Thoracic aorta (tissue), 2 donors: ENCODE measurements at places on chromosomes 1 and 21. TPM values are rescaled to one million over a fixed set of nuclear protein-coding genes. Genes with fewer than 3 reads are reported as not detected.

GRCh38 chr1:14062669-14063068, 362.7 kb downstream of the PRDM2 start:
- no peaks in the 10 kb centered on the region for H3K4me1 ChIP-seq
- no peaks in the 10 kb centered on the region for H3K36me3 ChIP-seq
- no peaks in the 10 kb centered on the region for H3K27me3 ChIP-seq
- no peak overlapping the region for H3K27ac ChIP-seq
- H3K4me3 ChIP-seq: no peak overlapping the region
- no peak for DNase-seq

DNA sequence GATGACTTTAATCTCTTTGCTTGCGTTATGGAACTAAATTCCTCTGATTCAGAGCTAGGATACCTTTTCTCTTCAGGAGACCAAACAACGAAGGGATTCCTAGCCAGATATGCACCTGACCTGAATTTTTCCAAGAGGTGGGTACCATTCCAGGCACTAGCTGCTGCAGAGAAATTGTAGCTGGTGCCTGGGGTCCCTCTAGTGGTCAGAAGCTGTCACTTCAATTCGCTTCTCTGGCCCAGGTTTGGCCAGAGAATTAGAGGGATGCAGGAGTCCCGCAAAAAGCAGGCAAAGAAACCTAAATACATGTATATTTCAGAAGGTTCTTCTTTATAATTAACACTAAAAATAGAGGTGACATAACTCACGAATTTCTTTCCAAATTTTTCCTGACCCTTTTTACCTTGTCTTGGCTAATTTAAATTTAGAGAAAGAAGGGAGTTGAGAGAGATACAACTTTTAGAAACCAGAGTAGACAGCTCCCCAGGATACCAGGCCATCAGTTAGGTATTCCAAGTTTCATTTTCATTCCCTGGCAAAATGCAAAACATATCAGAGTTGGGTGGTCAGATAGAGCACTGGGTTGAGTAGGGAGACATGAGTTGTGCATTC, 9.6 kb downstream of the ACKR1 start:
- H3K36me3 ChIP-seq: no peaks in the 10 kb centered on the region
- no peak overlapping the region for H3K27ac ChIP-seq
- H3K27me3 ChIP-seq: no peaks in the 10 kb centered on the region
- H3K4me3 ChIP-seq: no peak overlapping the region
- no peaks in the 10 kb centered on the region for H3K4me1 ChIP-seq
- DNase-seq: no peak

DNA sequence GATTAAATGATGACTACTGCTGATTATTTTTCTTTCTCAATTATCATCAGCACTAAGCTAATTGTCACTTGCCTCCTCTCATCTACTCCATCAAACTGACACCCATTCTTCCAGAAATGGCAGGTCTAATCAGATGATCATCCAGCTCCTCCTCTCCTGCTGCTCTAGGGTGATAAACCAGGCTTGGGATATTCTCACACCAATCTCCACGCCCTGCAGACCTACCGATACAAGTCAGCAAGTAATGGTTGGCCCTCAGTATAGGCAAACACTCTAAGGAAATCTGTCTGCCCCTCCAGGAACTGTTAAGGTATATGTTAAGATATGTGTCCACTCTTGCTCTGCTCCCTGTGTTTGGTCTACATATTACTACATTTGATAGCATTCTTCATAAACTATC, 36.3 kb upstream of the C1orf21 start:
- no peak for DNase-seq
- no peaks in the 10 kb centered on the region for H3K36me3 ChIP-seq
- no peaks in the 10 kb centered on the region for H3K27me3 ChIP-seq
- H3K27ac ChIP-seq: no peak overlapping the region
- H3K4me1 ChIP-seq: no peaks in the 10 kb centered on the region

GRCh38 chr1:169595764-169596711, 9.8 kb upstream of the F5 start:
- no peak for DNase-seq
- H3K27me3 ChIP-seq: no peaks in the 10 kb centered on the region
- H3K36me3 ChIP-seq: no peaks in the 10 kb centered on the region
- no peak overlapping the region for H3K27ac ChIP-seq
- H3K4me3 ChIP-seq: no peak overlapping the region

Gene GJA5
- total RNA-seq: 51.7 TPM

Gene PCP4
- not detected for total RNA-seq

DNA sequence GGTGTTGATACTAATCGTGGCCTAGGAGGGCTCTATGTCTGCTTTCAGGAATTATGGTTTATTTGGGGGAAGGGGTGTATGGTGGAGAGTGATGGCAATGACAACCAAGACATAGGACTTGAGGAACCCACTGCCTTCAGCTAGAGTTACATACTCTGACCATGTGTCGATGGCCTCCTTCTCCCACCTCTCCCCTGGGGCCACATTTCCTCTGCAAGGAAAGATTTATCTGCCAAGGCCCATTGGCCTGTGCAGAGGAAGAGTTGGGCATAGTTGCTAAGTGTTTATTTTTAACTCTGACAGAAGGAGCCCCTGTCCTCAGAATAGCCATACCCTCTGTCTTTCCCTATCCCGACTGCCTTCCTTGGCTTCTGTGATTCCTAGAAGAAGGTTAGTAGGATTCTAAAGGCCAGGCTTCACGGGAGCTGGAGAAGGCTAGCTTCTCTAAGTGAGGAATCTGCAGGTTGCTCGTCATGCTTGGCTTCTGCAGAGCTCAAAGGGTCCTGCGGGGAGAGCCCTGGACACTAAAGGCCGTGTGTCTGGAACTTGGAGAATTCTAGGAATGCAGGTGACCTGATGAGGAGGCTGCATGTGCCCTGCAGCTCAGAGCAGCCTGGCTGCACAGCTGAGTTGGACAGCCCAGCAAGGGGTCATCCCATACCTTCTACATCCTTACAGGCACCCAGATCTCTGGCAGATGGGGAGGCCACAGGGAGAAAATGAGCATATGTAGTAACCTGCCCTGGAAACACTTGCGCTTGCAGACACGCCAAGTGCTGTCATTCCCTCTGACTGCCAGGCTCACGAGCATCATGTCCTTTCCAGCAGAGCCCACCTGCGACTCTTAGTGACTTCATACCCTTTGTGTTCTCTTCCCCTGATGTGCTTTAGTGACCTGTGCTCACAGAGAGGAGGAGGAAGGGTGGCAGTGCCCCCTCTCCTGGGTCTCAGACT, 9.7 kb downstream of the MAPKAPK2 start:
- H3K36me3 ChIP-seq: no peaks in the 10 kb centered on the region
- H3K4me1 ChIP-seq: peaks cover 49% of the 10 kb centered on the region
- no peak for DNase-seq
- H3K27me3 ChIP-seq: no peaks in the 10 kb centered on the region
- H3K4me3 ChIP-seq: no peak overlapping the region

DNA sequence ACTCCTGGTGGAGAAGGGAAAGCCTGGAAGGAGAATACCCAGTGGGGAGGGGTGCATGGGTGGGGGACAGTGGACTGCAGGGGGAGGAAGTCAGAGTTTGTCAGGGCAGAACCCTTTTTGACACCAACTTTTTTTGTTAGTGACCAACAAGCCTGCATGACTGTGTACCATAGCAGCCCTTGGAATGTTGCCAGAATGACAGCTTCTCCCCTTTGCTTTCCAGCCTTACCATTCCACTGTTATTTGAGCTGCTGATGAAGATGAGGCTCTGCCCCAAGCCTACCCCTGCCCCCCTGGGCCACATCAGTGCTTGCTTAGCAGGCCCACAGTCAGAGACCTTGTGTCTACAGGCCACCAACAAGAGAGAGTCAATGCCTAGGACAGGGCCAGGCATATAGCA, 341.2 kb downstream of the HHAT start:
- H3K4me1 ChIP-seq: no peaks in the 10 kb centered on the region
- H3K27ac ChIP-seq: no peak overlapping the region
- H3K36me3 ChIP-seq: no peaks in the 10 kb centered on the region
- no peak overlapping the region for H3K4me3 ChIP-seq
- H3K27me3 ChIP-seq: no peaks in the 10 kb centered on the region

Gene UTP11
- 76.9 TPM for total RNA-seq

DNA sequence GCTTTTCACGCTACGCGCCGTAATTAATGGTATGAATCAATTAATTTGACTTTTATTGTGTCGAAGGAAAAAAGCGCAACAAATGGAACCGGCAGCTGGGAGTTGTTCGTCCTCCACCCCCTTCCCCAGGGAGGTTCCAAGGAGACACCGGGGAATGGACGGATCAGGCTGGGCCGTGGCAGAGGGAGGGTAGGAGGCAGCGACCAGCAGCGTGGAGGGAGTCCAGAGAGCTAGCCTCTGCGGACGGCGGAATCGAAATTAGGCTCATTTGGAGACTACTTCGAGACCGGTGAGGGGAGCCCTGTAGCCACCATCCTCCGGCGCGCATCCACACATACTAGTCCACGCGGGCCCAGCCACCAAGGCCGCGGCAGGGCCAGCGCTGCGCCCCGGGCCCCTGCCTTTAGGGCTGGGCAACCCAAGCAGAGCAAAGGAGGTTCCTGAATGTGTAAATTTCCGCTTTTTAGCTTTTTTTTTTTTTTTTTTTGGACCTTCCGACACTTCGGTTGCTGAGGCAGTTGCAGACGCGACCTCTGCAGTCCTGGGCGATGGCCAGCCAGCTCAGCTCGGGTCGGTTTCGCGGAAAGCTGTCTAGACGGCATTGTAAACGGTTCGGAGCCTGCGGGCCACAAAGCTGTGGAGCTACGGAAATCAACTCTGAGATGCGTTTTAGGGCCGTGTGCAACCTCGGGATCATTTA, 2.2 kb upstream of the FOXD3 start:
- H3K27me3 ChIP-seq: peaks cover 43% of the 10 kb centered on the region
- peaks cover 8% of the 10 kb centered on the region for H3K4me1 ChIP-seq
- no peak overlapping the region for H3K4me3 ChIP-seq

- no peak for DNase-seq
- no peaks in the 10 kb centered on the region for H3K27me3 ChIP-seq
- H3K4me1 ChIP-seq: no peaks in the 10 kb centered on the region
- H3K4me3 ChIP-seq: no peak overlapping the region
Observed at GRCh38 chr1:53470584-53470983, 11.4 kb downstream of the DMRTB1 start.

GRCh38 chr1:58934706-58935105, 150.9 kb upstream of the JUN start:
- no peaks in the 10 kb centered on the region for H3K27me3 ChIP-seq
- no peak overlapping the region for H3K4me3 ChIP-seq
- peaks cover 5% of the 10 kb centered on the region for H3K4me1 ChIP-seq
- no peak for DNase-seq
- H3K36me3 ChIP-seq: no peaks in the 10 kb centered on the region
- no peak overlapping the region for H3K27ac ChIP-seq

DNA sequence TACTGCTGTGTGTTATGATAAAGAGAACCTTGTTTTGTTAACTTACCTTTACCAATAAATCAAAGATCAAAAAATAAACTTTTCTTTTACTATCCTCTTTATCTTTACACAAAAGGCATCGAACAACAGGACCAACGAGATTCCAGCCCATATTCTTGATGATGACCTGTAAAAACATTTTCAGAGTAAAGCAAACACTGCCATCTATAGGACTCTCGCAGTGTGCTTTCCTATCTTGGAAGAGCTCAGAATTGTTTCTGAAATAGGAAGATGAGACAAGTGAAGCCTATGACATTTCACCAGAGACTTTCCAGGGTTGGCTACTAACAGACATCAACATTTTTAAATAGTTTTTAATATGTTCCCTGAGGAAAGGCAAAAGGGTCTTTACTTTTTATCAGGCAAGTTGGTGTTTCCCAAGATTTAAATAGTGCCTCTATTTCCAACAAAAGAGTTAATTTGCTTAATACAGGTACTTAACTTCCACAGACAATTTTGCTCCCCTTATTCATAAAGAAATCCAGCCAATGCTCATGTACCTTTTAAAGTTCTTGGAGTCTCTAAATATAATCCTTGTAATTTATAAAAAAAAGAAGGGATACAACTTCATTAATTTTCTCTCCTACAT, 7.3 kb downstream of the GLMN start:
- H3K4me3 ChIP-seq: no peak overlapping the region
- DNase-seq: no peak
- H3K4me1 ChIP-seq: no peaks in the 10 kb centered on the region

DNA sequence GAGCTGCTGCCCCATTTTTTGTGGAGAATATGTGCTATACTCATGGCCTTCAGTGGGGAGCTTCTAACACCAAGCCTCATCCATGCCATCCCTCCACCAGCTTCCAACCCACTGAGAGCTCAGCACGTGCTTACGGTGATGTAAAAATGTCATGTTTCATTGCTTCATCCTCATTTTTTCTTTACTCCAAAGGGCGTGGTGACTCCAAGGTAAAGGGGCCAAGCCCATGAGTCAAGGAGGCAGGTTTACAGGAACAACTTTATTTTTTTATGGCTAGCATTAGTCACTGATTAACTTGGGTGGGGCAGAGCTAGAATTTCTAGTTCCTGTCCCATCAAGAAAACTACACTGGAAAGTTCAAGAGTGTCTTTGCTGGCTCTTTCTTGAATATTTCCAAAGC, at the start of gene C1orf226:
TSS of gene C1orf226 (plus strand) at position 346 of the 400 bp plus-strand sequence. CDS start 174 bp downstream, outside the sequence.
- no peaks in the 10 kb centered on the region for H3K36me3 ChIP-seq
- H3K27me3 ChIP-seq: no peaks in the 10 kb centered on the region
- no peak for DNase-seq
- no peaks in the 10 kb centered on the region for H3K4me1 ChIP-seq
- H3K27ac ChIP-seq: no peak within 1 kb of the TSS
- no peak within 1 kb of the TSS for H3K4me3 ChIP-seq

GRCh38 chr1:95061445-95062006, 11.2 kb downstream of the ALG14 start:
- H3K4me1 ChIP-seq: peaks cover 7% of the 10 kb centered on the region
- no peak for DNase-seq
- no peak overlapping the region for H3K4me3 ChIP-seq
- H3K27ac ChIP-seq: no peak overlapping the region
- H3K36me3 ChIP-seq: no peaks in the 10 kb centered on the region

Gene SELP
- 9.3 TPM for total RNA-seq

DNA sequence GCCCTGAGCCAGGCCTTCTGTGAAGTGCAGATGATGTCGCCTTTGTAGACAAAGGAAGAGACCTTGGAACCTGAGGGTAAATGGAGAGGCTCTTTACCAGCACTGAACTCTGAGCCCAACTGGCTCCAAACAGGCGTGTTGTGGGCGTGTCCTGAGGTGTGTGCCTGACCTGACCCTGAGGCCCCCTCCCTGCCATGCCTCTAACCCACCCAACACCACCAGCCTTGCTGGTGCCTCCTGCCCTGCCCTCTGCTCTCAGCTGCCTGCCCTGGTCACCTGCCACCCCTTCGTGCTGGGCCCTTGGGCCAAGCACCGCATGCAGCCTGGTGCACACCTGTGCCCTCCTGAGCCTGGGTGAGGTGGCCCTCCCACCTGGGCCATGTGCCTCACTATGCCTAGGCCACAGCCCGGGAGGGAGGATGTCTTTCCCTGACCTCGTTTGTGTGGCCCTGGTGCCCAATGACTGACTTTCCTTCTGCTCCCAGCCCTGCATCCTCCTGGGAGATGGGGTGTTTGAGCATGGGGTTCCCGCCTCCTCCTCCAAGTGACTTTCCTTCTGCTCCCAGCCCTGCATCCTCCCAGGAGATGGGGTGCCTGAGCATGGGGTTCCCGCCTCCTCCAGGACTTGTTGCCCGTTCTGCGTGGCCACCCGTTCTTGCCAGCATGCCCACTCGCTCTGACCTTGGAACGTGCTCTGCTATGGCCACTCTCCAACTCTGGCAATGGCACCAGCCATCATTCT, 157.0 kb downstream of the PCBP3 start:
- H3K27ac ChIP-seq: no peak overlapping the region
- no peak overlapping the region for H3K4me3 ChIP-seq
- H3K27me3 ChIP-seq: no peaks in the 10 kb centered on the region
- H3K36me3 ChIP-seq: no peaks in the 10 kb centered on the region

GRCh38 chr1:193431265-193431977, 245.0 kb upstream of the B3GALT2 start:
- no peaks in the 10 kb centered on the region for H3K27me3 ChIP-seq
- H3K36me3 ChIP-seq: no peaks in the 10 kb centered on the region
- H3K27ac ChIP-seq: no peak overlapping the region
- DNase-seq: no peak
